ENCODE measurements at places on chromosomes 3 and 15.

- DNase-seq: no peak
Measured at GRCh38 chr3:125433091-125433534, 58.0 kb upstream of the ZNF148 start.

GRCh38 chr3:17910922-17911321 lies 168.5 kb upstream of the TBC1D5 start:
- DNase-seq: no peak

DNA sequence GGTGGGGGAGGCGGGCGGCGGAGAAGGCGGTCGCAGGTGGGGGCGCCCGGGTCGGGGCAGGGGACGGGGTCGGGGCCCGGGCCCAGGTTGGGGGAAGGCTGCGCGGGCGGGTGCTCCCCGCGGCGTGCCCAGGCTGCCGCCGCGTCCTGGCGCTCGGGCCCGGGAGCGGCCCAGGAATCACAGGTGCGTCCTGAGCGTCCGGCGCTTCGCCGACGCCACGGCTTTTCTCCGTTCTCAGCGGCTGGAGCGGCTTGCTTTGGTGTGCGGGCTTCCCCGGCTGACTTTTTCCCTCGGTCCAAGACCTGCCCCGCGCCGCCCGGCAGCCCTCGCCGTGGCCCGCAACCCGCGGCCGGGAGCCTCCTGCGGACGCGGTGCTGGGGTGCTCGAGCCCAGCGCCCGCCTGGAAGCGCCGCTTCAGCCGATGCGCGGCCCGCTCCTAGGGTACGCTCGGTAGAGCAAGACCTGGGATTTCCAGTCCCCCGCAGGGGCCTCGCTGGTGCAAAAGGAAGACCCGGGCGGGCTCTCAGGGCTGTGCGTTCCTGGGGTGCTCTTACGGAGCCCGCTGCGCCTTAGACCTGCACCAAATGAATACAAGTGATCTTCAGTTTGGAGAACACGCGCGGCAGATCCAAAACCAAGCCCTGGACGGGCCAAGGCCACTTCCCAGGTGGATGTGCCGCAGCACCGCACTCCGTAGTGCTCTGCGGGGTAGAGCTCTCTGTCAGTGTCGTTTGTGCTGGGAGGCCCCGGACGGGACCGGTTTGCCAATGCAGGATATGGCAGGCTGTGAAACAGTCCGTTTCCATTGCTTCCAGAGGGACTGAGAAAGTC lies 639 bp downstream of the NIPA1 start:
- DNase-seq: no peak

DNA sequence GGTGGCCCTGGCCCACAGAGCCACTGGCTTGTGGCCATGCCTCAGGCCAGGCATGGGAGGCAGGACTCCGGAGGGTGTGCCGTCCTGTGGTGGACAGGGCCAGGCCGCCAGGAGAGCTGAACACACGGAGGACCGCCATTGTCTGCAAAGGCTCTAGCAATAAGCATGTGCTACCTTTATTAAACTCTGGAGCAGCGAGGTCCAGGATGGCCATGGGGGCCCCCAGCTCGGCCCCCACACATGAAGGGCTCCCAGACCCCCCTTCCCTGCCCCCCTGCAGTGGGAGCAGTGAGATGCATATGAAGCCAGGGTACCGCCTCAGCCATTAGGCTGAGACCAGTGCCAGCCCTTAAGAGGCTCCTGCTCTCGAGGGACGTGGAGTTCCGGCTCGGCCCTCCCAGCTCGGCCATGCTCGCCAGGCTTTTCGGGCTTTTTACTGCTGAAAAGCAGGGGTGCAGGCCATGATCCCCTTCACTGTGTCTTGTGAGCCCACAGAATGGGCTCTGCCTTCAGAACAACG lies 2.7 kb downstream of the AMIGO3 start:
- DNase-seq: no peak

DNA sequence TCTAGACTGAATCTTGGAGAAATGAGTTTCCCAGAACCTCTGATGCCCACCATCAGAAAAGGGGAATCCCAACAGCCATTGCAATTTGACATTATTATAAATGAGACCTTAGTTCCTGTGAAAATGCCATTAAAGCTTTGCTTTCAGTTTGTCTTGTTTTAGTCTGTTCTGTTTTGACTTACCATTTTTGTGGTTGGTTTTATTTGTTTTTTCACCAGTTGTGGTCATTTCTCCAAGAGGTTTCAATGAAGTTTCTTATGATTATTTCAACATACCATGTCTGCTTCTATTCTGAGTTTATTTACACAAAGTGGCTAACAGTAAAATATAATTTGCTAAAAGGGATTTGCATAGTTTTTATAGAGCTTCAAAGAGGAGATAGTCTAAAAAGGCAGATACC lies 175.0 kb upstream of the MCTP2 start:
- DNase-seq: no peak

DNA sequence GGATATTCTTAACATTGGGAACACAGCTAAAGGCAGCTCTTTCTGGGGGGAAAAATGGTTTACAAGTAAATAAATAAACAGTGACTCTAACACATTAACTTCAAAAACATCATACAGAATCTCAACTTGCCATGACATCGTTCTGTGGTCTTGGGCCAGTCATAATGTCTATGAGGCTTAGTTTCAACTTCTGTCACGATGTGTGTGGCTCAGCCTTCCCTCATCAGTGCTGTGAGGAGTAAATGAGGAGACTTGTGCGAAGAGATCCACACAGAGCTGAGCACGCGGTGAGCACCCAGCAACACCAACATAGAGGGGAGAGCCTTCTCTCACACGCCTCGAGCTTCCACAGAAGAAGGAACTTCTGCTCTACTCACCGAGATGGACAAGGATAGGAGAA lies 49.0 kb downstream of the DZIP1L start:
- no peak for DNase-seq

GRCh38 chr3:131142580-131142979 lies 115.9 kb downstream of the NEK11 start:
- DNase-seq: no peak

DNA sequence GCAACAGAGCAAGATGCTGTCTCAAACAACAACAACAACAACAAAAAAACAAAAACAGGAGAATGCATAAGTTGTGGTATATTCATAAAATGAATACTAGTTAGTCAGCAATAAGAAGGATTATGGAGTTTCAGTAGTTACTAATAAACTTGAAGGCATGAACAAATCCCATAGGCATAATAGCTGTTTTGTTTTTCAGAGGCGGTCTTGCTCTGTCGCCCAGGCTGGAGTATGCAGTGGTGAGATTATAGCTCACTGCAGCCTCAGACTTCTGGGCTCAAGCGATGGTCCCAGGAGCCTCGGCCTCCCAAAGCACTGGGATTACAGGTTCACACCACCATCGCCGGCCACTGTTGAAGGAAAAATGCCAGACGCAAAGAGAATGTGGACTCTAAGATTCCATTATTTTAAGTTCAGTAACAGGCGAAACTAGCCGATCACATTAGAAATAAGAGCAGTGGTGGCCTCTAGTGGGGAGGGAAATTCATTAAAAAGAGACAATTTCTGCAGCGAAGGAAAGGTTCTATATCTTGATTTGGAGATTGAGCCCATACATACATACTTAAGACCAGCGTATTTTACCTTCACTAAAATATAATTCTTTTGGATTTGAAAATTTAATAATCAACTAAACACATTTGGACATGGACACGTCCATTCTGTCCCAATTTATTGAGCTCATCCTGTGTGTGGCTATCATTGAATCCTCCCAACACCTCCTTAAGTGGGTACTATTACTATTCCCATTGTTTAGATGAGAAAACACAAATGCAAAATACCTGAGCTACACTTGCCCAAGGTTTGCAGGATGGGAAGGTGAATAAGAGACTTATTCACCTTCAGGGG lies 27.4 kb upstream of the HDAC11 start:
- DNase-seq: no peak

DNA sequence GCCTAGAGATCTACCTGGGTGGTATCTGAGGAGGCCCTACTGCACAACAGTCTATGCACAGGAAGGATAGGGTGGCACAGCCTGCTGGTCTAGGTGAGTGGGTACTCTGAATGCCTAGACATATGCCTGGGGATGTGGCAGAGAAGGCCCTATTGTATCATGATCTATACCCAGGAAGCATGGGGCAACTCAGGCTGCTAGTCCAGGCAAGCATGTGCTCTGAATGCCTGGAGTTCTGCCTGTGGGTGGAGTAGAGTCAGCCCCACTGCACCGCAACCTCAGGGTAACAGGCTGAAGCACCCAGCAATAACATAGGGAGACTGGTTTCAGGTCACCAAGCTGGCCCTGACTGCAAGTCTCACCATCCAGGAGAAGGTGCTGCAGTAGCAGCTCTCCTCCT lies 224.7 kb downstream of the MFSD1 start:
- no peak for DNase-seq

DNA sequence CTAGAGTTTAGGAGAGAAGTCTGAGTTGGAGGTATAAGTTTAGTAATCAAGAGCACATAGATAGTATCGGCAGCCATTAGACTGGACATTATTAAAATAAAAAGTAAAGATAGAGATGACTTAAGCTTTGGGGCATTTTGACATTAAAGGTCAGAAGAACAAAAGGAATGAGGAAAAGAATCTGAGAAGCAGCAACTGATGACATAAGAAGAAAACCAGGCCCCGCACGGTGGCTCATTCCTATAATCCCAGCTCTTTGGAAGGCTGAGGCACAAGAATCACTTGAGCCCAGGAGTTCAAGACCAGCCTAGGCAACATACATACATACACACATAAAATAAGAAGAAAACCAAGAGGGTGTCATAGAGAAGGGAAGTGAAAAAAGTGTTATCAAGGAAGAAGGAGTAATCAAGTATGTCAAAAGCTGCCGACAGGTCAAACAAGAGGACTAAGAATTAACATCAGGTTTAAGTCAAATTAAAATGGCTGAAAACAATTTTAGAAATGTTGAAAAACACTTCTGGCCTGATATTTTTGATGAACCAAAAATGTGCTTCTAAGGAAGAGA lies 38.9 kb downstream of the ACAP2 start:
- no peak for DNase-seq

- no peak for DNase-seq
Measured at GRCh38 chr3:118137778-118138177, 896.9 kb downstream of the IGSF11 start.

DNA sequence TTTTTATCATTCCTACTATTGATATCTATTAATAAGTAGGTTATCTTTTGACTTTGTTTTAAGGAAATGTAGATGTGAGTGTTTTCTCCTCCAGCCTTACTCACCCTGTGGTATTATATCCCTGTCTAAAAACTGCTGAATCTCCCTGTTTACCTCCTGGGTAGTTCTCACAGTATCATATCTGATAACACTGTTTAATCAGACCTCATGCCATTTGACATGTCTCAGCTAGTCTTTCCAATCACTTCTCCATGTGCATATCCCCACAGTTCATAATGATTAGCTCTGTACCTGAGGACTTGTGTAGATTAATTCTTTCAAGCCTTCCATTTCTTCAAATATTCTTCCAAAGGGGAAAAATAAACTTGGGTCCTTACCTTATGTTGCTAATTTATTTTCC lies 30.7 kb downstream of the DUOX2 start:
- no peak for DNase-seq

- DNase-seq: no peak
Measured at GRCh38 chr3:17747174-17747889, 4.9 kb upstream of the TBC1D5 start.

DNA sequence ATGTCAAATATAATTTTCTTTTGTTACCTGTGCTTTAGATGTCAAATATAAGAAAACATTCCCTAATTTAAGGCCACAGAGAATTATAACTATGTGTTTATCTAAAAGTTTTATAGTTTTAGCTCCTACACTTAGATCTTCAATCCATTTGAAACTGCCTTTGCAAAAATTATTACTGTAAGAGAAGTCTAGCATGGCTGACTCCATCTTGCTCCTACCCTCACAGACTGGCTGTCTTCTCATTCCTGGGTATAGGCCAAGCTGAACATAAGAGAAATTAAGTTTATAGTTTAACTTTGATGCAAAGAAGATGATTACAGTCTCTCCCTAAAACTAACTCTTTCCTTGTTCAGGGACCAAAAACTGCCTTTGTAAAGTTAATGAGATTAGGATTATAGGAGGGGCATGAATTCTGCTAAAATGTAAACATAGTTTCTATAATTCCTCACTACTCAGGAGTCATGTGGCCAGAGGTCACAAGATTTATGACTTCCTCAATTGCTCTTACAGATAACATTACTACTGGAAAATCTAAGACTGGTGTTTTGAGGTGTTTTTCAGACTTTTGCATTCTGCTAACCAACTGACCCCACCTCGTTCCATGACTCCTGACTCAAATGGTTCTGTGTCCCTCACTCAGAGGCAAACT lies 184.0 kb downstream of the BCHE start:
- DNase-seq: no peak

- DNase-seq: no peak
Measured at GRCh38 chr15:68431792-68432401, at the start of gene ITGA11. TSS of gene ITGA11 (minus strand) at chr15:68432163. CDS start at chr15:68432066, 97 bp downstream.

DNA sequence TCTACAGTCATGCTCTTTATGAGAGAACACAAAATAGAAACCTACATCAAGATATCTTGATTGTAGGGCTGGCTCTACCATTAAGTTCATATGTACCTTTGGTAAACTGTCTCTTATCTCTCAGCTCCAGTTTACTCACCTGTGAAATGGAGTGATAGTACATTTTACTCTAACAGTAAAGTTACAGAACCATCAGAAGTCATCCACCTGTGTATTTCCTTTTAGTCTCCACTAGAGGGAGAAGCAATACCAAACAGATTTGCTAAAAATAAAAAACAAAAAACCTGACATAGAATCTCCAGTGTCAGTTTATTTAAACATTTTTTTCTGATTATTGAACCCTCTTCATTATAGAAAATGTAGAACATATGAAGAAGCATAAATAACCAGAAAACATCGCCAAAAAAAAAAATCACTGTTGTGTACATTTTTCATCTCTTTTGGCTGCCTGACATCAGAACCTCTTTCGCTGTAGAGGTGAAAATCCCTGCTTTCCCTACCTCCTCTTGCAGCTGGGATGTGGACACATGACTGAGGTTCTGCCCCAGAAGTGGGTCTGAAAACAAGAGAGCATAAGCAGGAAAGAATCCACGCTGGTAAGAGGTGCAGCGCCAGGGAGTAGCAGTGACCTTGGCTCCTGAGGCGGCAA lies 48.7 kb upstream of the WDR72 start:
- no peak for DNase-seq

GRCh38 chr3:108311797-108312196 lies 15.4 kb downstream of the HHLA2 start:
- no peak for DNase-seq

GRCh38 chr3:15638193-15638890 lies 36.8 kb downstream of the BTD start:
- no peak for DNase-seq

- no peak for DNase-seq
Measured at GRCh38 chr3:183217548-183218332, 35.3 kb upstream of the B3GNT5 start.

DNA sequence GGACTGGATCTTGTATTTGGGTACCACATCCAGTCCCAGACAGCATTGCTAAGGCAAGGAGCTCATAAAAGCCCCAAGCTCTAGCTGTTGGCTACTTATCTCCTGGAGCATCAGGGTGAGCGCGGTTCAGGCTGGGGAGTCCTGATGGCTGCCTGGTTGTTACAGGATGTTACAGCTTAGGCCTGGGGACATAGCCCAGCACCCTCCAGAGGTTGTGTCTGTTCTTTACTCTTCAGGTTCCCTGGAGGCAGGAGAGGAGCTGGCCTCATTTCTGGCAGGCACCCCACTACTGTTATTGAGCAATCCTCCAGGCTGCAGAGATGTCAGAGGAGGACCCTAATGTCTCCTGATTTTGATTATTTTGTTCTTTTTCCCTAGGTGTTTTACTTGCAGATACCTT lies 26.6 kb downstream of the APBA2 start:
- DNase-seq: no peak

Measured in cortex of kidney (tissue), 1 donor.